ENCODE measurements at places on chromosomes 3 and 15. TPM values are rescaled to one million over a fixed set of nuclear protein-coding genes. Genes with fewer than 3 reads are reported as not detected.

The FGD5 gene
- not detected for total RNA-seq

The PRTG gene
- 2.1 TPM for total RNA-seq

The ZNF619 gene
- 4.5 TPM for total RNA-seq

The ACTRT3 gene
- total RNA-seq: 3.6 TPM

The CPOX gene
- 19.3 TPM for total RNA-seq

The SLC25A20 gene
- 16.5 TPM for total RNA-seq

The AMIGO3 gene
- total RNA-seq: 0.43 TPM

The DUOX2 gene
- total RNA-seq: not detected

The EXD1 gene
- total RNA-seq: not detected

The LYZL4 gene
- total RNA-seq: not detected

The CCNB2 gene
- total RNA-seq: 60.0 TPM

The OXTR gene
- 658 TPM for total RNA-seq

The FAM43A gene
- total RNA-seq: 28.5 TPM

The CHRM5 gene
- not detected for total RNA-seq

The ESYT3 gene
- not detected for total RNA-seq

Measured in HFFc6 (cell line).